ENCODE measurements at places on chromosomes 5 and 9.

GRCh38 chr5:154267516-154267915 is 77.0 kb downstream of the GALNT10 start:
- DNase-seq, result no peak

DNA sequence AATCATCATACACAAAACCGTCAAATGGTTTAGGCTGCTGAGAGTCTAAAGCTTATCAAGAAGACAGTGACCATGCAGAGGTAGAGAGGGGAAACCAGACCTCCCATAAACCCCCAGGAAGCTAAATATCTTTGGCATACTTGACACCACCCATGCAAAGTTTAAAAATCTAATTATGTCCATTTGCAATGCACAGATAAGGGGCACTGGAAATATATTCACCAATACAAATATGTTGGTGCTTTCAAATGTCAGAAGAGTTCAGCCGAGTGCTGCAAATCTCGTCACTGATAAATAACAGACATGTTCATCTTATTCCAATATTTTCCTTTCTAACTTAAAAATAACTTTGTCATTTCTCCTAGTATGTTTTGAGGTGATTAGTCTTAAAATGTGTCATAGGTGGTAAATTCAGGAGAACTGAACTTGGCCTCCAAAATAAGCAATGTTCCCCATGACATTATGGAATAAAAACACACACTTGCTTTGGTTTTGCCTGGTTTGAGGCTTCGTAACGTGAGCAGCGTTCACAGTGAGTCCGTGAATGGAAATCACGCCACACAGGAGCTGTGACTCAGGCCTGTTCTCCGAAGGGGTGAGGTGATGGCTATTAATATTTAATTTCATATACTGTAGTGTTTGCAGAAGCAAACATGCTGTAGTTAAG is 182.2 kb downstream of the AOPEP start:
- no peak for DNase-seq

- DNase-seq, result no peak
Measured at GRCh38 chr5:114858665-114859437, 310.9 kb downstream of the TRIM36 start.

- no peak for DNase-seq
Measured at GRCh38 chr5:66863243-66864170, 267.3 kb downstream of the MAST4 start.

DNA sequence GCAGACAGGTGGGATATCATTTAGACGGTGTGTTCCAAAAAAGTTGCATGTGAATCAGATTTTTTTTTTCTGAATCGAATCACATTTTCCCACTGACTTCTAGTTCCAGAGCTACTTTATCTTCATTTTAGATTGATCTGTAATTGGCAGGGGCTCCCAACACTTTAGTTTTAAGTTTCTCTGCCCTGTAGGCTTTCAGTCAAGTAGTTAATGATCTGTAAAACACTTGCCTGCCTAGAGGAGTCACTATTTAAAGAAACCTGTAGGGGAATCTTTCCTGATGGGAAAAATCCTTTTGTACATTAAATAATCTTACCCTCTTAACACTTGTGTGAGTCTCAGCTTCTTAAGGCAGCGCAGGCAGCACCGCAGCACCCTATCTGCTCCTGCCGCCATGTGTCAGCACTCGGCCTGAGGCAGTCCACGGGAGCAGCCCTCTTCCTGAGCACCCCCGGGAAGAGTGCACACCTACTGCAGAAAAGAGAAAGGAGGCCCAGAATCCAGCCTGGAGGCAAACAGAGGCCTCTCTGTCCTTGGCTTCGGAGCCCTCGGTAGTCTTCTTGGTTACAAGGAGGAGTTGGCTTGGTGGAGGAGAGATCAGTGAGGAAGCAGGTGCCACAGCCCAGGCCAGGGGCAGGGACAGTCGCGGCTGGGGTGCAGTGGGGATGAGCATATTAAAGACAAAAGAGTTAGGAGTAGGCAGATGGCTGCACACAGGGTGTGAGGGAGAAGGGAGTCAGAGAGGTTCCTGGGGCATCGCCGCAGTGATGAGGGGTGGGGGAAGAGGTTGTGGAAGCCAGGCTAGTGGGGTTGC is 209.3 kb downstream of the GAPVD1 start:
- DNase-seq, result no peak

DNA sequence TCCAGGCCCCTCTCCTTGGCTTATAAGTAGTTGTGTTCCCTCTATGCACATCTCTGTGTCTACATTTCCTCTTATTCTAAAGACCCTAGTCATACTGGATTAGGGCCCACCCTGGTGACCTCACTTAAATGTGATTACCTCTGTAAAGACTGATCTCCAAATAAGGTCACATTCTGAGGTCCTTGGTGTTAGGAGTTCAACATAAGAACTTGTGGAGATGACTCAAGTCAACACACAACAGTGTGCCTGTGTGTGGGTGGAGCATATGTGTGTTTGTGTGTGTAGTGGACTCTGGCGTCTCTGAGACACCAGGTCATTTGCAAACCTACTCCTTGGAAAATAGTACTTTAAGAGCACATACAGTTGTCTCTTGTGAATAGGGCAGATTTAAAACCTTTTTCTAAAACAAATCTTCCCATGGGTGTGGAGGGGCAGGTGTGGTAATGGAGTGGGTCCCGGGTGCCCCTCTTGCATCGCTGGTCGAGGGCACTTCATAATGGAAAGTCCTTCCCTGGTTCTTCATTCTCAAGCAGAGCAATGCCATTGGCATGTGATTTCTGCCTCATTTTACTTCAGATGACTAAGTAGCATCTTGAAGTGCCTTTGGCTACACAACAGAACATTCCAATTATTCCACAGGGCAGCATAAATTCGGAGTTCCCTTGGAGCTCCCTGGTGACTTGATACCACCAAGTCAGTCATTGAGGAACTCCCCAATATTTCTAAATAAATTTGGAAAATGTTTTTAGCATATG is 84.4 kb downstream of the C9orf152 start:
- no peak for DNase-seq

DNA sequence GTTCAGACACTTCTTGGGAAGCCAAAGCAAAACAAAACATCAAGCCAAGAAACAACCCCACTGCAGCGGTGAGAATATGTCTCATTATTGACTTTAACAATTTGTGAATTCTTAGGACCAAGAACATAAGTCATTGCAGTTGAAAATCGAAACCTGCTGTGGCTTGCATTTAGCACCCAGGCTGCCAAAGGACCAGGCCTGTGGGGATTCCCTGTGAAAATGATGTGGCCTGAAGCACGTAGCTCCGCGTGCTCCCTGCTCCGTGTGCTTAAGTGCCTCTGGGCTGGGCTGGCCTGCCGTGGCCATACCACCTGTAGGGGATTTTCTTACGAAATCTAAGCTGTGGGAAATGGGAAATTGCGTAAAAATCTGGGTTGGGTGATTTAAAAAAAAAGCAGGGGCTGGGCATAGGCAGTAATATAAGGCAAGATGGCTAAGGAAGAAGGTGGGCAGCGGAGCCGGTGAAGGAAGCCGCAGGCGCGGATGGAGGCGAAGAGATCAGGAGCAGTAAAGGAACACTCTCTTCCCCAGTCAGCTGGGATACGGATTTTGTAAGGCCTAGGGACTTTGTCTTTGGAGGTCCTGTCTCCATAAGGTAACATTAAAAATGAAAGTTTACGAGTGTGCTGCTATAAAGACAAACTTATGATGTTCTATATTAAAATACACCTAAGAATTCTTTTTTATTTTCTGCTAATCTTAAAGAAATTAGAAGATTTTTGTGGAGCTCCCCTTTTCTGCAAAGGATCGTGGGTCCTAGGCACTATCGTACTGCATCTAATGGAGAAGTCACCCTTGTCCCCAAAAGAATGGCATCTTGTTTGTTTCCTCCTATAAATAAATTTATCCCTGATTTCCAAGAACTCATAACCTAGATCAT is 189.6 kb upstream of the SEMA6A start:
- DNase-seq, result no peak

GRCh38 chr5:156329171-156329611 is 2.2 kb downstream of the SGCD start:
- DNase-seq, result no peak

GRCh38 chr9:114611516-114612271 is 603 bp downstream of the TMEM268 start:
- peak; percentile 36 for DNase-seq

GRCh38 chr5:54212331-54212730 is 98.0 kb downstream of the ARL15 start:
- DNase-seq, result no peak

GRCh38 chr9:109855540-109855939 is 75.5 kb downstream of the PALM2AKAP2 start:
- DNase-seq, result no peak

GRCh38 chr5:85049020-85049419 is 664.3 kb upstream of the EDIL3 start:
- no peak for DNase-seq

- DNase-seq, result no peak
Measured at GRCh38 chr5:126351153-126351552, 72.1 kb upstream of the GRAMD2B start.

DNA sequence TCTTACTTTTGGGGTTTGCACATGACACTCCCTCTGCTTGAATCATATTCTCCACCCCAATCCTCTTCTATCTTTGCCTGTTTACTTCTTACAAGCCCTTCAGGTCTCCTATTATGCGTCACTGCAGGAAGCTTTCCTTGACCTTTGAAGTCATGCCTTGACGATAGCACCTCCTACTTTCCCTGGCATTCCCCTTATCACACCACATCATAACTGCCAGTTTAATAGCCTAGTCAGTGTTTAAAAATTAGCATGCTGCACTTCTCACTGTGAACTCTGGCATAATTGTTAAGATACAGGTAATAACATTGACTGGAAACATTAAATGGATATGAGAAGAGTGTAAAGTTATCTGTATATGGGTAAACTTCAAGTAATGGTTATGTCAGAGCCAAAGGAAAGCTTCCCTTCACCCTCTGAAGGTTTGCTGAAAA is 37.1 kb upstream of the CEP120 start:
- no peak for DNase-seq

DNA sequence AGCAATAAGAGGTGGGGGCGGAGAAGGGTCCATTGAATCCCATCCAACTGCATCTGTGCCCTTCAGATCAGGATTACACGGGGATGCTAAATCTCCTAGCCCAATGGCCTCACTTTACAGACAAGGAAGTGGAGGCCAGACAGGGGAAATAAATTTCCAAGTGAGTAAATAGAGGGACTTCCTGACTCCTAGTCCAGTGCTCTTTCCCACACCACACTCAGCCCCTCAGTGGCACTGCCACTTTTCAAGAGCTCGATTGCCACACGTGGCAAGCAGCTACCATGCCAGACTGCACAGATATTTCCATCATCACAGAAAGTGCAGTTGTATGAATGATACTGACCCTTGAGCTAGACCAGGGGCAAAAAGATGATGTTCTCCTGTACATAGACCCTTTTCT is 8.2 kb upstream of the TNIP1 start:
- no peak for DNase-seq

DNA sequence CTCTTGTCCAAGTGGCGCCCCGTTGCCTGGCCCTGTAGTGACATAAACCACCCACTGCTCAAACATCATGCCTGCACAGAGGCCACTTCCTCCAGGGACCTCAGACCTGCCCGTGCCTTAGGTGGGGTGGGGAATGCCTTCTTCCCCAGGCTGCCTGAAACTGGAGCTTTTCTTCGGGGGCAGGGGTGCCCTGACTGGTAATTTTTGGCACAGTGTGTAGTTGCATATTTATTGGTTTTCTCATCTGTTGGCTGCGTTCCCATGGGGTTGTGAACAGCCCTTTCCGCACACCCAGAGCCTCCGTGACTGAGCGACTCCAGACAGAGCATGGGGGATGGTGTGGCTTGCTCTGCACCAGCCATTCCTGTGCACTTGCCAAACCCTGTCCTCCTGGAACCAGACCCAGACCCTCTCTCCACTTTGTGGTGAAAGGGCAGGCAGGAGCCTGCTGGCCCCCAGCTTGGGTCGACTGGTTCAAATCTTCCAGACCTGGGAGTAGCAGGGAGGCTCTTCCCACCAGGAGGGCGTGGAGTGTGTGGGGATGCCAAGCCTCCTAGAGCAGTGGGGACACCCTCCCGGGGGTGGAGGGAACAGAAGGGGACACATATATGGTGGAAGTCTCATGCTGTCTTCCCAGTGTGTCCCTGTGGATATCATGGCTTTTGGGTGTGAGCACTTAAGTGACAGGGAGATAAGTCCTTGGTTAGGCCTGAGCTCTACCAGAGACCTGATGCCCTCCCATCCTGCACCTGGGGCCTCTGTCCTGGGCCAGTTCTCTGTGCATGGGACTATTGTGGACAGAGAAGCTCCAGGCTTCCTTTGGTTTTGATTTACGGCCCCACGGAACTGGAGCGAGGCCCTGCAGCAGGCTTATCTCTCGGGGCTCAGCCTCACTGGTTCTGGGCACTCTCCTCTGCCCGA is 39.6 kb downstream of the WNK2 start:
- no peak for DNase-seq

- no peak for DNase-seq
Measured at GRCh38 chr9:106149956-106150355, 455.6 kb downstream of the TMEM38B start.

DNA sequence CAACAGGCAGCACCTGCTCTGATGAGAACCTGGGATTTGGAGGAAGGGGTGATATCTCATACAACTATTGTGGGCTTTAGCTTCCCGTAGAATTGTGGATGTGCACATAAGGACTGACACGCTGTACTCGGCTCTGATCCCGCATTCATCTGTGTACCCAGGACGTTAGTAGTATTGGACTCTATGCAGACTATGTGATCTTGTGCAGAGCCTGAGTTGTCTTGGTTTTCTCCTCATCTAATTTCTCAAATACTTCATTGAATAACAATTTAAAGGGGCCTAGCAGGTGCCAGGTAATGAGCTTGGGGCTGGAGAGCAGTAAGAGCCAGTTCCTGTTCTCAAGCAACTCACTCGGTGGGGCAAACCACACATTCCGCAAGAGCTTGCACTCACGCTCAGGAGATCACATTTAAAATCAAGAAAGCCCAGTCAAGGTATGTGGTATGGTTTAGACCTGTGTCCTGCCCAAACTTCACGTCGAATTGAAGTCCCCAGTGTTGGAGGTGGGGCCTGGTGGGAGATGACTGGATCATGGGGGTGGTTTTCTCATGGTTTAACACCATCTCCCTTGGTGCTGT is 14.8 kb downstream of the C5orf15 start:
- no peak for DNase-seq

- no peak for DNase-seq
Measured at GRCh38 chr5:40958811-40959210, 49.5 kb downstream of the C7 start.

DNA sequence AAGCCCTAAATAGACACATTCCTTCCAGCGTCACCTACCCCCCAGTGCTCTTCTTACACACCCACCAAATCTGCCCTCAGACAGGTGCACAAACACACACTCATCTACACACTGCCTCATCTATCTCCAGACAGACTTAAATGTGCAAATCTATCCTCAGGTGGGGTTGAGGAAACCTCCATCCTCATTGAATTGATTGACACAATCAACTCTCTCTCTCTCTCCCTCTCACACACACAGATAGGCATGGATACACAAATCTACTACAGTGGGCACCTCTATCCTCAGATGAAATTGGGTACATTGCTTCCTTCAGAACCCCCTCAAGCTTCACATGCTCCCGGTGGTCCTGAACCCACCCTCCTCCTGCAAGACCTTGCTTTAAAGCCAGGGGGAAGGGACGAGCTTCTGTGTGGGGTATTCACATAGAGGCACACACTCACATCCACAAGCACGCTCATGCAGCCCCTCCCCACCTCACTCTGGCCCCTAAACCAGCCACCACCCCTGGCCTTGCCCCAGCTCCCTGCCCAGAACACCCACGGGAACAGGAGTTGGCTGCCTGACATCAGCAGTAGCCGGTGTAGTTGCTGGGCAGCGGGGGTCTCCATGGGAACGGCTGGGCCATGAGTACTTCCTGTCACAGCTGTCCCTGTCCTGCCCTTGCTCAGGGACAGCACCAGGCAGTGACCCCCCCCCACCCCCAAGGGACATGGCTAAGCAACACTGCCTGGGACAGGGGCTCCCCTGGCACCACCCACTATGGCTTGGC is 22.8 kb downstream of the PCDH1 start:
- no peak for DNase-seq

- DNase-seq, result no peak
Measured at GRCh38 chr9:116269250-116269649, 115.7 kb downstream of the PAPPA start.
